NCI-H1092 (cell line): ENCODE measurements at places on chromosomes 4 and X.

DNA sequence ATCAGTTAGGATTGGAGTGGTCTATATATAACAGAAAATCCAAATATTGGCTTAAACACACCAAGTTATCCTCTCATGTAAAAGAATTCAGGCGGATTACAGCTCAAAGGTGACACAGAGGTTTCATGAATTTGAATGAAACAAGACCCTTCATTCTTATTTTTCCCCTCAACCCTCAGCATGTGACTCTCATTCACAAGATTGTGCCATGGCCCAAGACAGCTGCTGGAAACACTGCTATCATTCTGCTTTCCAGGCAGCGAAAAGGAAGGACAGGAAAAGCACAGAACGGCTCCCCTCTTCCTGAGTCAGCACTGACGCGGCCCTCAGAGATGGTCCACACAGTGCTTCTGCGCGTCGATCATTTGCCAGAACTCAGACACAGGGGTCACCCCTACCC is 891.0 kb upstream of the FRG1 start:
- no peak for DNase-seq

GRCh38 chr4:124933521-124933920 is 221.0 kb upstream of the ANKRD50 start:
- DNase-seq: no peak

DNA sequence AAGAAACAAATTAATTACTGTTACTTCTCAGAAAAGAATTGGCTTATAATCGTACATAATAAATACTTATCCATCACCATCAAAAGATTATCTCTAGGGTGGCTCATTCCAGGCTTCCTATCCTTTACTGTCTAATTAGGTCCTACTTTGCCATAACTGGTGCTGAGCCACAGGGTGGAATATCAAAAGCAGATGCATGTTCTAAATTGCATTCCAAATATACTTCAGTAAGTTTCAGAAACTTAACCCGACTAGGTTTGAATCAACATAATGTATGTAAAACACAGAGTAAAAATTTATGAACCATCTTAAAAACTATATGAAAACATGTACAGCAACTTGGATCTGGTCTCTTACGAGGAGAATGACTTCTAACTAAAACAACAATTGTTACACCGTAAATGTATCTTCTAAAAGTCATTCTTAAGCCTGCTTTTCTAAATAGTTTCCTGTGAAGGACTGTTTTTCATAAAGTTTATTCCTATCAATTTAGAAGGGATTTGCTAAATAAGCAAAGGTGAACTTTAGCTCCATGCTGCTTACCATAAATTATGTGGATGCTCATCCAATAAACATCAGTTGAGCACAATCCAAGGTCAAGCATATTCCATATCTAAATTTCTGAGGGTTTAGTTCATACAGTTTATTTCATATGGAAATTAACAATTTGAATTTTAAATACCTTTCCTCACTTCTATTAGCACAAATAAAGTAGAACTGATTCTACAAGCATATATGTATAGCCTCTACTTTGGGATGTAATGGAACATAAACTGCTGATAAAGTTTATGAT is 13.4 kb downstream of the ZAR1 start:
- DNase-seq: no peak

GRCh38 chrX:126489116-126489695 is 63.4 kb downstream of the DCAF12L1 start:
- DNase-seq: no peak

GRCh38 chr4:142324572-142324971 is 521.5 kb downstream of the INPP4B start:
- no peak for DNase-seq

DNA sequence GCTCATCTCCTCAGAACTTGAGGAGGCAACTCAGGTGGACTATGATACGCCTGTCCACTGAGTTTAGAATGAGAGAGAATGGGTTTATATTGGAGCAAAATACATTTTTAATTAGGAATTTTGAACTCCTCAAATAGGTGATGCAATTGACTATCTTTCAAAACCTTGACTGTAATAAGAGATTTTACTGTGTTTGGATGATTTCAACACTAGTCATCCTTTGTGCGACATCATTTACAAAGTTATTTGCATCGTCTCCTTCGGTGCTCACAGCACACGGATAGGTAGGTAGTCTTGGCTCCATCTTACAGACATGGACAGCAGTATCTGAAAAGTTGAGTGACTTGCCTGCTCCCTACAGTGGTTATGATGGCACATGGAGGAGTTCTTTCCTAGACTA is 67.0 kb downstream of the AASDH start:
- no peak for DNase-seq

DNA sequence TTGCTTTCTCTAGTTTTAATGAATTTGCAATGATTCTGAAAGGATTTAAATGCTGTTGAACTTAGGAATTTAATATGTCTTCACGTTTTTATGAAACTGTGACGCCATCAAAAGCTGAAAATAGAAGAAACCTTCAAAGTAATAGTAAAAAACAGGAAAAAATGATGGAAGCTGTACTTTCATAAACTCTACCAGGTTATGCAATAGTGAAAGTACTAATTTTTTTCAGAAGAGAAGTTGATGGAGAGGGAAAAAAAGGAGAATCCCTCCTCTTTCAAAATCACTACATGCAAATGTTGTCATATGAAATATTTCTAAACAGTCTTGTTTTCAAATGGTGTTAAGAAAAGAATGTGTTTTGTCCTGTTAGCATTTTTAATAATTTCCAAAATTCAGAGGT is 73.6 kb downstream of the ZNF330 start:
- DNase-seq: no peak

DNA sequence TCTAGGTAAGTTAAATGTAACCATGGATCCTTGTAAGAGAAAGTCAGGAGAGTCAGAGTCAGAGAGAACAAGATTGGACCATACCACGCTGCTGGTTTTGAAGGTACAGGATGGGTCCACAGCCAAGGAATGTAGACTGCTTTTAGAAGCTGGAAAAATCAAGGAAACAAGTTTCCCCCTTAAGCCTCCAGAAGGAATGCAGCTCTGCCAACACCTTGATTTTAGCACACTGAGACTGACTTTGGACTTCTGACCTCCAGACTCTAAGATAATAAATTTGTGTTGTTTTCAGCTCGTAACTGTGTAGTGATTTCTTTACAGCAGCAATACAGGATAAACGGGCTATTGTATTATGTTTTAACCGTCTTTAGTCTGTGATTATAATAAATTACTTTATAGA is 108.0 kb upstream of the USP38 start:
- DNase-seq: no peak

GRCh38 chr4:104574371-104574770 is 79.7 kb upstream of the CXXC4 start:
- no peak for DNase-seq
